Pancreas (tissue), 10 donors: ENCODE measurements at places on chromosomes 5 and 9. TPM values are rescaled to one million over a fixed set of nuclear protein-coding genes. Genes with fewer than 3 reads are reported as not detected.

Gene PRKAA1
- total RNA-seq = 24.7 TPM

Gene CPLANE1
- 7.0 TPM for total RNA-seq

Gene CSNK1G3
- 14.8 TPM for total RNA-seq

Gene LMNB1
- total RNA-seq = 4.1 TPM

Gene DIPK1B
- 5.9 TPM for total RNA-seq

Gene TNC
- 7.3 TPM for total RNA-seq

Gene FAM169A
- total RNA-seq = 2.1 TPM

Gene MAN2A1
- 46.0 TPM for total RNA-seq

Gene PIGO
- total RNA-seq = 14.2 TPM

Gene F12
- 1.5 TPM for total RNA-seq

Gene PCDHGB4
- 3.1 TPM for total RNA-seq

Gene SPAAR
- not detected for total RNA-seq

Gene ACSL6
- 0.88 TPM for total RNA-seq

Gene PCDHGC4
- total RNA-seq = 1.1 TPM

Gene ALDH1A1
- 141 TPM for total RNA-seq

Gene OBP2B
- not detected for total RNA-seq

Gene CCNJL
- total RNA-seq = 0.23 TPM

Gene TCERG1
- total RNA-seq = 15.6 TPM

Gene CD180
- 0.13 TPM for total RNA-seq

Gene ADAMTS6
- total RNA-seq = 0.28 TPM

Gene CAMK2A
- 0.08 TPM for total RNA-seq

Gene IL5
- not detected for total RNA-seq

Gene FGF18
- total RNA-seq = 0.97 TPM

Gene RANBP17
- 9.0 TPM for total RNA-seq

Gene LCN1
- not detected for total RNA-seq

Gene ELAVL2
- 0.12 TPM for total RNA-seq

Gene CARTPT
- total RNA-seq = not detected

Gene SLC34A1
- total RNA-seq = not detected

Gene PCDHB8
- total RNA-seq = 2.6 TPM

Gene LCN2
- 6.3 TPM for total RNA-seq

Gene IFNA13
- total RNA-seq = not detected

Gene F2RL2
- total RNA-seq = 2.2 TPM

Gene WHRN
- 8.3 TPM for total RNA-seq

Gene PSIP1
- total RNA-seq = 12.2 TPM

Gene FAM200C
- 1.3 TPM for total RNA-seq

Gene TUSC1
- total RNA-seq = 5.3 TPM

Gene TIMD4
- not detected for total RNA-seq

Gene VCP
- 44.5 TPM for total RNA-seq

Gene RECK
- 2.4 TPM for total RNA-seq

Gene PDZD2
- 3.4 TPM for total RNA-seq

Gene FBP2
- 0.46 TPM for total RNA-seq

Gene CCDC112
- 7.9 TPM for total RNA-seq

Gene TAF11L10
- not detected for total RNA-seq
